GM18507 (cell line): ENCODE measurements at places on chromosomes 7 and 10.

DNA sequence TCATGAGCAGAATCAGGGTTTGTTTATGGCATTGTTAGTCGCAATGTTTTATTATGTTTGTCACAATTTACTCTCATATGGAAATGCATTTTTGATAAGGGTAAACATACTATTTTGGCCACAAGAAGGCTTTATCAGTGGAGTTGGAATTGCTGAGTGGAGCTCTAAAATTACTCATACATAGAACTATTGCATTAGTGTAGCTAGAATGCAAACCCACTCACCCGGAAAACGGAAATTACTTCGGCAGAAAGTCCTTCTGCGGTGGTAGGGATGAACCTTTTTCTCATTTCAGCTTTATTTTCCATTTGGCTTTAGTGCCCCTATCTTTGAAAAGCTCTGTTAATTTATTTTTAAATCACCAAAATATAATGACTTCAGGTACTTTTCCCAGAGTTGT lies 42.8 kb upstream of the NPY start:
- DNase-seq: no peak

DNA sequence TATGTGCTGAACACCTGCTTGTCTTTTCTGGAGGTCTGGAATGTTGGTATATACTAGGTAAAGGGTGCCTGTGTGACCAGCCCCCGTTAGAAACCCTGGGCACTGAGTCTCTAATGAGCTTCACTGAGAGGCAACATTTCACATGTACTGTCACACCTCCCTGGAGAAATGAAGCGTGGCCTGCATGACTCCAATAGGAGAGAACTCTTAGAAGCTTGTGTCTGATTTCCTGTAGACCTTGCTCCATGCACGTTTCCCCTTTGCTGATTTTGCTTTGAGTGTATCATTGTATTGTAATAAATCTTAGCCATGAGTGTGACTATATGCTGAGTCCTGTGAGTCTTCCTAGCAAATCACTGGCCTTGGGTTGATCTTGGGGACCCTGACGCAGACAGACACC lies 82.8 kb downstream of the PPP1R3C start:
- no peak for DNase-seq

GRCh38 chr7:135195968-135196629 lies 15.2 kb downstream of the WDR91 start:
- DNase-seq: no peak

- DNase-seq: no peak
These were observed 465.0 kb upstream of the KLF6 start for GRCh38 chr10:4249841-4250586.

GRCh38 chr10:45372251-45372951 lies 1.6 kb upstream of the ALOX5 start:
- no peak for DNase-seq

DNA sequence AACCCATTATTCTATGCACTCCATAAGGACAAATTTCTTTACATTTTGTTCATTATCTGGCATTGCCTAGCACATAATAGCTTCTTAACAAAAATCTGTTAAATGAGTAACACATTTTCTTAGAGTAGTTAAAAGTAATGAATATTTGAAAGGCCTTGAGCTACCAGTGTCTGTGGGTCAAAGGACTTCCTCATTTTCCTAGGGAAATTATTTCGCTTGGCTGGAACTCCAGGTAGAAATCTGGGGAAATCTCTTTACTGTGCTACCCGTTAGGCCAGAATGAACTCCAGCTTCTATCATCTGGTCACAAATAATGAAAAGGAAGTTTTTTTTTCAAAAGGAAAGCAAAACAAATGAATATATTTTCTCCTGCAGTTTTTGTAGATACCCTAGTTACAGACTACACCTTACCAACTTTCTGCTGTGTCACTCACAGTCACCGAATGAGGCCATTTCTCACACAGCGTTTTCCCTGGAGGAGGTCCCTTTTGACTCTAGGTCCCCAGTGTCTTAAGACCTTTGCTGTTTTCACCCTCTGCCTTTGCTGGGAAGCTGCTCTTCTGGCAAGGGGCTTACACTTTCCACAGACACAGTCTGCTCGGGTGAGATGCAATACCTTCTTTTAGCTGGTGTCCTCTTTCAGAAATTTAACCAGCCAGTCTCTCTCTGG lies 1.6 kb downstream of the SAMD9L start:
- DNase-seq: no peak

- DNase-seq: no peak
These were observed 216.1 kb upstream of the ZMIZ1 start for GRCh38 chr10:78852466-78853240.

DNA sequence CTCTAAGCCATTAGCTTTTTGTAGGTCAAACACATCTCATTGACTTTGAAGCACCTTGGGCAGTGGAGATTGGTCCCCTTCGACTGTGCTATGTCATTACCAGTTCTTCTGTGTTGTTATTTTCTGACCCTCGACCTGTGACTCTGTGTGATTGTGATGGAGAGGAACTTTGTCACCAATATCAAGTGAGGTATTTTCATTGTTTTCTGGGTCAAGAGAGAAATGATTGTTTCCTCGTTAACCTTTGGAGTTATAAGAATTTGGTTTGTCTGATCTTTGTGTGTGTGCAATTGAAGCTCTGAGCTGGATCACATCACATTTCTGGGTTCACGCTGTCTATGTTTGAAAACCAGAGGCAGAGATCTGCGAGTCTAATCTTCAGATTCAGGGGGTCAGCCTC lies 432.2 kb upstream of the KLF6 start:
- DNase-seq: no peak

- DNase-seq: no peak
These were observed 15.0 kb upstream of the PRSS58 start for GRCh38 chr7:142272841-142273240.

DNA sequence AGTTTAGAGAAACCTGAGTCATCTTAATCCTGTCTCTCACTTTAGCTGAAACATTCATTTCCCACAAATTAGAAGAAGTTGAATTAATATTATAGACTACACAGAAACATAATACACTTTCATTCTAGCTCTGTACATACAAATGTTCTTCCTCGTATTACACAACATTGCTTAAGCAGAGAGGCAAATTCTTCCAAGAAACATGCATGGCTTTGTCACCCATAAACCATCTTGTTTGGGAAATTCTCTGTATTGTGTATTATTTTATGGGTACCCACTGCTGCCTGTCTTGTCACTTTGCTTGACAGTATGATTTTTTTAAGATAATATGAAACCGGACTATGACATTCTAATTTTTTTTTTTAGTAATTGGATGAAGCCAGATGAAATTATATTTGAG lies 104.0 kb downstream of the SRI start:
- no peak for DNase-seq

DNA sequence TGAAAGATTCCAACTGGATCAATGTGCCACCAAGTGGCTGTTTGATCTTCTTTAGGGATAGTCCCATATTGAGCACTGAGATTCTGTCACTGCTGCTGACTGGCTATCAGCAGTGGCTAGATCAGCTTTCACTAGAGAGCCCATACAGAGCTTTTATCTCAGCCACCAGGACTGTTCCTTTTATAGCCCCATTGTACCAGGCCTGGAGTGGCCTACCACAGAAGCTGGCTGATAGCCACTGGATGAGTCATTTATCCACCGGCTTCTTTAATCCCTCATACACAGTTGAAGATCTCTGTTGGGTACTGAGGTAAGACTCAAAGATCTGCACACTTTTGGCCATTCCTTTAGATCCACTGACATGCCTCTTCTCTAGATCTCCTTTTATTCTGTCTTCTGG lies 1101.1 kb downstream of the SORCS3 start:
- no peak for DNase-seq

- DNase-seq: no peak
These were observed 842 bp upstream of the SKIDA1 start for GRCh38 chr10:21526188-21526859.

GRCh38 chr7:128209229-128210035 lies 31.6 kb upstream of the LEP start:
- DNase-seq: peak; percentile 78

- peak; percentile 38 for DNase-seq
These were observed 162.8 kb downstream of the USP6NL start for GRCh38 chr10:11448545-11449244.

GRCh38 chr10:107898392-107898791 lies 733.9 kb upstream of the SORCS1 start:
- DNase-seq: no peak

- DNase-seq: no peak
These were observed 102.1 kb downstream of the POLL start for GRCh38 chr10:101485681-101486554.

DNA sequence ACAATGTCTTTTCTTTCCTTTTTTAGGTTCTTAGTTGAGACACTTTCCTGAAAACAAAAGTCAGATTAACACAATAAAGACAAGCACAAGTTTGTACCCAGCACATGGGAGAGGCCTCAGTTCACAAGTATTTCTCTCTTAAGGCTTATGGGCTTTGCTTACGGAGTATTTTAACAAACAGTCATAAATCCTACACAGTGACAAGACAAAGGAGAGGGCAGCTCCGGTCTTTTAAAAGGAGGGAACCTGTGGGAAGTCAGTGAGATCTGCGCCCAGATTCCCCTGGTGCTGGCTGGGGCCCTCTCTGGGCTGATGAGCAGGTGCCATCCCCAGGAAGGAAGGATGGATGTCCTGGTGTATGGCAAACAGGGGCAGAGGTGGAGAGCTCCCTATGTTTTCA lies 398.6 kb downstream of the ACTR3B start:
- no peak for DNase-seq

- no peak for DNase-seq
These were observed 308.4 kb downstream of the SKIDA1 start for GRCh38 chr10:21217107-21217506.

- DNase-seq: no peak
These were observed 31.2 kb downstream of the CXCL12 start for GRCh38 chr10:44353721-44354120.

DNA sequence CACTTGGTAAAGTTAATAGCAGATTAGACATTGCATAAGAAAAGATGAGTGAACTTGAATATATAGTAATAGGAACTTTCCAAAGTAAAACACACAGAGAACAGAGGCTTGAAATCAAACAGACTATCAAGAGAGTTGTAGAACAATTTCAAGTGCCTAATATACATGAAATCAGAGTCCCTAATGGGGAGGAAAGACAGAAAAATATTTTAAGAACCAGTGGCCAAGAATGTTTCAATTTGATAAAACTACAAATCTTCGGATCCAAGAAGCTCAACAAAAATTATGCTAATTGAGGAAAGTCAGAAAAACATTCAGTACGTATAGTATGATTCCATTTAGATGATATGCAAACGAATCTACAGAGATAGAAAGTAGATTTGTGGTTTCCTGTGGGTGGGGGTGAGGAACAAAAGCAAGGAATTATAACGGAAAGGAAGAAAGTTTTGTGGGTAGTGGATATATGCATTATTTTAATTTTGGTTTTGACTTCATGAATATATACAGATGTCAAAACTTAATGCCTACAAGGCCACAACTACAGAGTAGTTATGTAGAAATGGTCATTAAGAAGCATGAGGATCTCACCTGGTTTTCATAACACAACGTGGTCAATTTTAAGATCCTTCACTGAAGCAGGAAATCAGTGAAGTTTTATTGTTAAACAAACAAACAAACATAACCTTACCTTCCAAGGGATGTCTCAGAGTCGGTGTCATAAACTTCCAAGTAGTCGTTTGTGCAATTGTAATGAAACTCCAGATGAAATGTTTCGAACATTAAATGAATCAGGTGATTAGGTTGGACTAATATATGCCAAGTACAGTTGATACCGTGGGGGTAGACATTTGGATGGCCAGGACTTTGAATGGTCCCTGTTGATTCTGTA lies 62.0 kb downstream of the CUBN start:
- no peak for DNase-seq

DNA sequence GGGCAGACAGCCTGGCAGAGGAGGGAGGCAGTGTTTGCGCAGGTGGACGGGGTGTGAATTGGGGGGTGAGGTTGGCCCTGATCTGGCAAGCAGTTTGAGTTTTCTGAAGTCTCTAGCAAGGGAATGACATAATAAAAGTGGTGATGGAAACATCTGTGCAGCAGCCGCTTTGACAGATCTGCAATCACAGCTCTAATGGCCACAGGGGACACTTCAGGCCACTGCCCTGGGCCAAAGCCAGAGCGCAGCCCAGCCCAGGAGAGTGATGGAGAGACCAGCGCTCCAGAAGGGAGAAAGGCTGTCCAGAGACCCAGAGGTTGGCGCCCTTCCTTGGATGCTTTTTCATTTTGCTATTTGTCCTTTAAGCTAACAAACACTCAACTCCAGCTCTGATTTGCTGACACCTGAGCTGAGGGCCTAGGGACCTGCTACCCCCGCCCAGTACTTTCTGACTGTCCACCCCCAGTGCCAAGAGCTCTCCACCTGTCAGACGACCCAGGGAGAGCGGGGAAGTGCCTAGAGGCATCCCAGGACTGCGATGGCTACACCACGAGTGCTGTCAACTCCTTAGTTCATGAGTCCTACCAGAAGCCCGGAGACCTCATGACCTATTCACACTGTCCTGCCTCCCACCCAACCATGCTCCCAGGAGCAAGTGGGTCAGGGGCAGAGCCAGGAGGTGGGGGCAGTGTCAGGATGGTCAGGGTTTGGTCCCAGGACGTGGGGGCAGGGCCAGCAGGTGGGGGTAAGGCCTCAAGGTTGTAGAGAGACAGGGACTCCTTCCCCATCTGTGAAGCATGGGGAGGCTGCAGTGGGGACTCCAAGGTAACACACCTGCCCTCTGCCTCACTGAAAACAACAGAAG lies 112.6 kb downstream of the PRKAG2 start:
- no peak for DNase-seq

- no peak for DNase-seq
These were observed 442.6 kb upstream of the IGFBP3 start for GRCh38 chr7:46363688-46364087.

GRCh38 chr10:4780782-4781181 lies 45.2 kb upstream of the AKR1E2 start:
- DNase-seq: no peak

- DNase-seq: no peak
These were observed 8.5 kb upstream of the METTL27 start for GRCh38 chr7:73850781-73851207.

- DNase-seq: no peak
These were observed 179.9 kb downstream of the AUTS2 start for GRCh38 chr7:69778138-69778537.

- no peak for DNase-seq
These were observed 3.4 kb upstream of the TCF7L2 start for GRCh38 chr10:112946649-112947048.

DNA sequence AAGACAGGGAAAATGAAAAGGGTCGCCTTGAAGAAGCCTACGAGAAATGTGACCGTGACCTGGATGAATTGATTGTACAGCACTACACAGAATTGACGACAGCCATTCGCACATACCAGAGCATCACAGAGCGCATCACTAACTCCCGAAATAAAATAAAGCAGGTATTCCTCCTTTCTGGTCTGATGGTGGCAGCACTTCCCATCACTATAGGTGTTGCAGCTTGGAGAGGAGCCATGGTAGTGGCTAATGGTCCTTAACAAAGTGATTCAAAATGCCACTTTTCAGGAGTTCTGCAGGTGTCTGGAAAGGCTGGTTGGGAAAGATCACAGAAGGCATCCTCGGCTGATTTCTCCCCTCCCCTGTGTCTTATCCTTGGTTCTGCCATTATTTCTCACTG lies 22.1 kb downstream of the EXOC4 start:
- no peak for DNase-seq

- peak; percentile 35 for DNase-seq
These were observed at the start of gene FAM171A1 for GRCh38 chr10:15370856-15371701. Gene FAM171A1, minus strand, starts transcription at chr10:15371289. Its CDS starts 237 bp downstream, at chr10:15371052.

GRCh38 chr7:90797596-90797995 lies 201.5 kb downstream of the CDK14 start:
- no peak for DNase-seq
